ENCODE measurements at places on chromosomes 1 and 21.

DNA sequence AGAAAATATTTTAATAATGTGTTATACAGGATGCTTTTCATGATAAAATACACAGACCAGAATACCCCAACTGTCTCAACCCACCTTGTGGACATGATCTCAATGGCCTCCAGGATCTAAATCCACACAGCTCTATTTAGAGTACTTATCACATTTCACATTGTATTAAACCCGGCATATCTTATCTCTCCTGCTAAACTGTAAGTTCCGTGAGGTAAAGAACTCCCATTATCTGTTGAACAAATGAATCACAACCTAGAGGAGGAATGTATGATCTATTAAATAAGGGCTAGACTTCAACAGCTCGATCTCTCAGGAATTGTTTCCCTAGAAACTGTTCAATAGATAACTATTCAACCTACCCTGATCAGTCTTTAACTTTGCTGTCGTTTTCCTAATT, 6.9 kb downstream of the ETV3 start:
- DNase-seq: no peak

GRCh38 chr1:76203127-76203526, 128.6 kb downstream of the ST6GALNAC3 start:
- no peak for DNase-seq

DNA sequence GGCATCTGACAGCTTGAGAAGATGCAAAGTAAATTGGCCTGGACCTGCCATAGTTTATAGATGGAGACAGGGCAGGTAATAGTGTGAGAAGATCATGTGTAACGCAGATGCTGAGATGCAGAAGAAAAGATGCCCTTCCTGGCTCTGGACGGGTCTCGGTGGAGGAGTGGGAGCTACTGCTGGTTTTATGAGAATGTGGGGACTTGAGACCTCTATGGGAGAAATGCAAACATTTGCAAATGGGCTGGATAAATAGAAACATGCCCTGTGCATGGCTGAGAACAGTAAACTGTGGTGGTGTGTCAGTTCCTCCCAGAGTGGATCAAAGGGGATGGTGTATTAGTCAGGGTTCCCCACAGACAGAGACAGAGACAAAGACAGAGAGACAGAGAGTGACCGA, 21.9 kb downstream of the UBASH3A start:
- no peak for DNase-seq

DNA sequence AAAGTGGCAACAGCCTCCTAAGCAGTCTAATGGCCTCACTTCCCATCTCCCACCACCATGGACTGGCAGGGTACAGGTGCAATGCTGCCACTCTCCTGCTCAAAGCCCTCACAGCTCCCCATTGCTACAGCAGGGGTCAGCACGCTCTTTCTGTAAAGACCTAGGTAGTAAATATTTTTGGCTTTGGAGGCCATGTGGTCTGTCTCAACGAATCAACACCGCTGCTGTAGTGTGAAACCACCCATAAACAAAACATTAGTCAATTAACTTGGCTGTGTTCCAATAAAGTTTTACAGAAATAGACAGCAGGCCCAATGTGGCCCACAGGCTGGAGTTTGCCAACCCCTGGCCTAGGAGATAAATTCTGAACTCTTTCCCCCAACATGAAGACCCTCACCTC, 44.6 kb upstream of the TMEM125 start:
- no peak for DNase-seq

- no peak for DNase-seq
Observed at GRCh38 chr1:222539951-222540597, 7.8 kb downstream of the HHIPL2 start.

GRCh38 chr1:68183895-68184294, 48.4 kb downstream of the WLS start:
- DNase-seq: no peak

- DNase-seq: no peak
Observed at GRCh38 chr1:36083635-36084496, at the start of gene TEKT2. Gene TEKT2 (plus strand): TSS chr1:36084094. CDS start chr1:36084922, 828 bp downstream.

- no peak for DNase-seq
Observed at GRCh38 chr21:46195595-46196195, 11.4 kb upstream of the SPATC1L start.

DNA sequence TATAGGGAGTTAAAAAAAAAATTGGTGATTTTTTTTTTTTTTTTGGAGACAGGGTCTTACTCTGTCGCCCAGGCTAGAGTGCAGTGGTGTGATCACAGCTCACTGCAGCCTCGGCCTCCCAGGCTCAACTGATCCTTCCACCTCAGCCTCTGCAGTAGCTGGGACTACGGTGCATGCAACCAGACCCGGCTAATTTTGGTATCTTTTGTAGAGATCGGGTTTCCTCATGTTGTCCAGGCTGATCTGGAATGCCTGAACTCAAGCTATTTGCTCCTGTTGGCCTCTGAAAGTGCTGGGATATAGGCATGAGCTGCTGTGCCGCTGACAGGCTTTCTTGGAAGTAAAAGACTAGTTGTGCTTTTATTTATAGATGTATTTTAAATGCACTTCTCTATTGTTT, 3.0 kb downstream of the CDC42 start:
- no peak for DNase-seq

DNA sequence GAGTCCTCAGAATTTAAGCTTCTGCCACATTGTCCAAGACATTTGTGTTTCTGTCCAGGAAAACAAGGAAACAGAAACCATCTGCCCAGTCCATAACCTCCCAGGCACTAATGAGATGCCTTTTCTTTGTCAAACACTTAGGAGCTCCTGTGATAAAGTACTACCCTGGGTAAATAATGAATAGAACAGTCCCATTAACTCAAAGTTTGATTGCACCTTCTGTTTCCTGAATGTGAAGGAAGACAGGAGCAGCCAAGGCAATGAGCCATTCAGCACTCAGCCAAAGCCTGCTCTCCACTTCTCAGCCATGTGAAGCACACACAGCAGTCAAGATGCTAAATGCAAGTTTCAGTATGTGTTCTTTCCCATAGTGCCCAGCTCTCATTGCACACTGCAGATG, 199.8 kb downstream of the SEC16B start:
- DNase-seq: no peak

- DNase-seq: no peak
Observed at GRCh38 chr1:4573526-4573925, 80.9 kb upstream of the AJAP1 start.

GRCh38 chr1:246678816-246679793, 45.1 kb upstream of the SCCPDH start:
- no peak for DNase-seq

GRCh38 chr21:42863504-42863870, 15.9 kb downstream of the WDR4 start:
- no peak for DNase-seq

DNA sequence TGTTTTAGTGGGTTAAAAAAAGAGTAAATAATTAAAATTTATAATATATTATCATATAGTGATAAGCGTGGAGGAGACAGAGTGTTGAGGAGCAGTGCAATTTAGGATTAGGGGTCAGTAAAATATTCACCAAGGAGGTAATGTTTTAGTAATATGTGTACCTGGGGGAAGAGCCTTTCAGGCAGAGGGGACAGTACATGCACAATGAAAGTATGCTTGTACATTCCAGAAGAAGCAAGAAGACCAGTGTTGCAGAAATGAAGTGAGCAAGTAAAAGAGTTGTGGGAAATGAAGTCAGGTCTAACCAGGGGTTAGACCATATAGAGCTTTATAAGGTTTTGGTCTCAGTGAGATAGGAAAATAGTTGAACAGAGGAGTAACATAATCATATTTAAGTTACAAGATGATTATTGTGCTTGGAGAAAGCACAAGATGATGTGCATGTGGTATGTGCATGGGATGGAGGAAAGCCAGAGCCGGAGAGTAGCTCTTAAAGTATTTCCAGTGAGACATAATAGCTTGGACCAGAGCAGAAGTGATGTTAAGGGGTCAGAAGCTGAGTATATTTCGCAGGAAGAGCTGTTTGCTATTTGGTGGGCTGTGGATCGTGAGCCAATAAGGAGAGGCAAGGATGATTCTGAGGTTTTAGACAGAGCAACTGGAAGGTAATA, 44.8 kb downstream of the SNX7 start:
- DNase-seq: no peak

- DNase-seq: no peak
Observed at GRCh38 chr1:188723332-188724020, 1754.2 kb downstream of the BRINP3 start.

DNA sequence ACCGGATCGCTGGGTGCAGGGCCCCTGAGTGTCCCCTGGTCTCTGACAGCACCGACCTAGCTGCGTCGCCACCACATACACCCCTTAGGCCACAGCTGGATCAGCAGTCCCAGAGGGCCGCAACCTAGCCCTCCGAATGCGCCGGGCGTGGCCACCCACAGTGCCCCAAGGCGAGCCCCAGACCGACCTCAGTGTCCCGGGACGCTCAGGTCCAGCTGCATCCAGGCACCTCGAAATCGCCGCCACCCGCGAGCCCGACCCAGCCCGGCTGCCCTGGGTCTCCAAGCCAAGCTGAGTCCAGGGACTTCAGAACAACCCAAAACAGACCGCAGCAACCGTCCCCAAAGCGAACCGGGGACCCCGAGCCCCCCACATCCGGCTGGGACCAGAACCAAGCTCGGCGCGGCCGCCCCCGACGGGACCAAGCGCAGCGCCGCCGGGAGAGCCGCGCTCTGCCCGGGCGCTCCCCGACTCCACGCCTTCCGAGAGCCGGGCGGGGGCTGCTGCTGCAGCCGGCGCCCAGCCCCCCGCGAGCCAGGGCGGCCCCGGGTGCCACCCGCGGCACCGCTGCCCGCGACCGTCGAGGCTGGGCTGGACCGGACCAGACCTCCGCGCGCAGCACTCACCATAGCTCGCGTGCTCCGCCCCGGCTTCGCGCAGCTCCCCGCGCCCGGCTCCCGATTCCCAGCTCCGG, 54.6 kb upstream of the ECE1 start:
- DNase-seq: peak; percentile 48

- DNase-seq: no peak
Observed at GRCh38 chr1:57770772-57771171, 346.9 kb upstream of the DAB1 start.

DNA sequence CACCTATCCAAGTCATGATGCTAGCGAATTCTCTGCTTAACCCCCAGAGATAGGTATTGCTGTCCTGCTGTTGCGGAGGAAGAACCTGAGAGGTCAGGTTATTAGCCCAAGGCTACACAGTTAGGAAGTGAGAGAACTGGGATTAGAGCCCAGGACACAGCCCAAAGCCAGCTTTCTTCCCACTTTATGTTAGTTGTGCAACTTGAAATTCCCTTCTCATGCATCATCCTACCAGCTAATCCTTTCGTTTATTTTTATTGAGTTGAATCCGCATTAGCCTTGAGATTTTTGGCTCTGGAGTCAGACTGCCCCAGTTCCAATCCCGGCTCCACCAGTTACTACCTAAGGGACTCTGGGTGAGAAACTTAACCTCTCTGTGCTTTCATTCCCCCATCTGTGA, 65.4 kb downstream of the PLEKHA6 start:
- DNase-seq: no peak

GRCh38 chr1:45266151-45266801, 59.9 kb upstream of the ZSWIM5 start:
- no peak for DNase-seq

DNA sequence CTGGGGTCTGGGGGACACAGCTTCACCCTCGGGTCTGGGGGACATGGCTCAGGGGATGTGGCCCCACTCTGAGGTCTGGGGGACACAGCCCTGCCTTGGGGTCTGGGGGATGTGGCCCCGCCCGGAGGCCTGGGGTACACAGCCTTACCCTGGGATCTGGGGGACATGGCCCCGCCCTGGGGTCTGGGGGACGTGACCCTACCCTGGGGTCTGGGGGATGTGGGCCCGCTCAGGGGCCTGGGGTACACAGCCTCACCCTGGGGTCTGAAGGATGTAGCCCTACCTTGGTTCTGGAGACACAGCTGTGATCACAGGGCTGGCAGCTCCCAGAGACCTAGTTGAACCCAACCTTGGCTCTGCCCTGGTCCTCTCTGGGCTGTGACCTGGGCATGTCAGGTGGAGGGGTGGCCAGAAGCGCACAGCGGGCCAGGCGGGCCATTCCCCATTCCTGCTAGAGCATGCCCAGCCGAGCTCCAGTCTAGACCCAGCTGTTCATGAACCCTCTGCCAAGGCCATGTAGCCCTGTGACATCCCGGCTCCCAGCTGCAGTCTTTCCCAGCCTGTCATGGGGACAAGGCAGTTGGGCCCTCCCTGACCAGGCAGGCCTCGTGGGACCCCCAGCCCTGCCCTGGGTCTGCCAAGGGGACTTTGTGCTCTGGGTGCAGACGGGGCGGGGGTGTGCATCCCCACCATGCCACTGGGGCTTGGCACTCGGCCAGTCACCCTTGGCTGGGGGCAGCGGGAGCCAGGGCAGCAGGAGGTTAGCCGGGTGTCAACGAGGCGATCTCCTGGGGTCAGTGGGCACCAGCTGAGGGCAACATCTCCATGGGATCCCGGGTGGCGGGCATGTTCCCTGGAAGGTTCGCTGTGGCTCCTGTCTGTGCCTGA, 43.9 kb downstream of the WNT9A start:
- DNase-seq: no peak

DNA sequence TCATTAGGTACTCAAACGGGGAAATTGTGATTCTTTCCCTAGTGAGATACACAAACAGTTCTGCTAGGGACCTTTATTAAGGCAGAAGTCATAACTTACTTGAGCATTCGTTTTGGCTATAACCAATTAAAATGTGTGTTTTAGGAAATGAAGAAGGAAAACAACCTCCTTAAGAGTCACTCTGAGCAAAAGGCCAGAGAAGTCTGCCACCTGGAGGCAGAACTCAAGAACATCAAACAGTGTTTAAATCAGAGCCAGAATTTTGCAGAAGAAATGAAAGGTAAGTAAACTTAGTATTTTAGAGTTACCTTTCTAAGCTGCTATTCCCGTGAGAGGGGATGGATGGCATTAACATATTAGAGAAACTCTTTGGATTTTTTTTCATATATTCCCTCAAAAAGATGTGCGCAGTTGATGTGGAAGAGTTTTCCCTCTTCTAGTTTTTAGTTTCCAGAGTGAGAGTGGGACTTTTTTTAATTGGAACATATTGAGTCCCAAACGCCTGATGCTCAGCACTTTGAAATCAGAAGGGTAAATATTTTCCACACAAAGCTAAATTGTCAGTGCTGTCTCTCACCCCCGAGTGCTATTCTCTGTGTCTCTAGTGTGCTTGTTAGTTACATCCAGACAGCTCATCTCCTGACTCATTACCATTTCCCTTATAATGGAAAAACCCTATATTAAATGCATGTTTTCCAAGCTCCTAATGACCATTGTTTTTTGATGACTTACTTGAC, 34.9 kb downstream of the CENPF start:
- no peak for DNase-seq

- DNase-seq: no peak
Observed at GRCh38 chr21:46455575-46456385, 2.9 kb upstream of the DIP2A start.

- DNase-seq: no peak
Observed at GRCh38 chr1:214460304-214460916, 91.0 kb downstream of the PTPN14 start.

DNA sequence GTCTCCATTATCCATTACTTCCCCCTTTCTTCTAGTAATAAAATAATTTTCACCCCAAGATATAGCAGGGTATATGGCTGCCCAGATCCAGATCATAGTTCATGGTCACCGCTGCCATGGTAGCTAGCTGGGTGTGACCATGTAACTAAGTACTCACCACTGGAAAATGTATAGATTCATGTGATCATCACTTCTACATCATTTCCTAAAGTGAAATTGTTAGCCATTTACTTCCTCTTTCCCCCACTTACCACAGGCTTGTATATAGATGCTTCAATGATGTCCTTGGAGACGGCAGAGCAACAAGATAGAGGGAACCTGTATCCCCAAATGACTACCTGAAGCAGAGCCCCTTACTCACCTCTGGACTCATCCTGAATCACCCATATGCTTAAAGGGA, 22.7 kb upstream of the EYA3 start:
- no peak for DNase-seq
